Stimulated activated CD4-positive, alpha-beta T cell treated with anti-CD3 and anti-CD28 coated beads, Interleukin-1b, Interleukin-23, amount 100 ng/mL, for 24 hours (primary cell): ENCODE measurements at places on chromosomes 1 and 21.
A peak's percentile ranks its signal among the peaks of the same experiment; 100 is the strongest.

- no peak for DNase-seq
Observed at GRCh38 chr1:22875841-22876240, 96.8 kb downstream of the LACTBL1 start.

GRCh38 chr1:213070406-213070805, 19.4 kb downstream of the RPS6KC1 start:
- no peak for DNase-seq

DNA sequence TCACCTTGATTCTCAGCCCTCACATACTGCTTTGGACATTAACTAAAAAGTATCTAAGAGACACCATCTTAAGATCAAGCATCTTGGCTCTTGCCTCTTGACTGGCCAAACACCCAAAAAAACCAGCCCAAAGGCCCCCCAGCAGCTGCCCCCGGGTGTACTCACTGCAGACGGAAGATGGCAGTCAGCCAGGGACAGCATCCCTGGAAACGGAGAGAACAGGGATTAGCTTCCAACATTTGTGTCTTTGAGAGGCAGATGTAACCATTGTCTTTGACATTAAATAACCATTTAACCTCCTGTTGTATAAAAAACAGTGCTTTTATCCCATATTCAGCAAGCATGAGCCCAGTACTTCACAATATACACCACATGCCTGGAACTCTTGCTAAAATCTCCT, 11.3 kb downstream of the TMEM63A start:
- DNase-seq, result no peak

- DNase-seq, result no peak
Observed at GRCh38 chr1:116376729-116377086, 3.7 kb downstream of the ATP1A1 start.

- no peak for DNase-seq
Observed at GRCh38 chr1:2229037-2229864, 1.1 kb downstream of the SKI start.

- no peak for DNase-seq
Observed at GRCh38 chr1:165073185-165074007, 283.1 kb downstream of the LMX1A start.

DNA sequence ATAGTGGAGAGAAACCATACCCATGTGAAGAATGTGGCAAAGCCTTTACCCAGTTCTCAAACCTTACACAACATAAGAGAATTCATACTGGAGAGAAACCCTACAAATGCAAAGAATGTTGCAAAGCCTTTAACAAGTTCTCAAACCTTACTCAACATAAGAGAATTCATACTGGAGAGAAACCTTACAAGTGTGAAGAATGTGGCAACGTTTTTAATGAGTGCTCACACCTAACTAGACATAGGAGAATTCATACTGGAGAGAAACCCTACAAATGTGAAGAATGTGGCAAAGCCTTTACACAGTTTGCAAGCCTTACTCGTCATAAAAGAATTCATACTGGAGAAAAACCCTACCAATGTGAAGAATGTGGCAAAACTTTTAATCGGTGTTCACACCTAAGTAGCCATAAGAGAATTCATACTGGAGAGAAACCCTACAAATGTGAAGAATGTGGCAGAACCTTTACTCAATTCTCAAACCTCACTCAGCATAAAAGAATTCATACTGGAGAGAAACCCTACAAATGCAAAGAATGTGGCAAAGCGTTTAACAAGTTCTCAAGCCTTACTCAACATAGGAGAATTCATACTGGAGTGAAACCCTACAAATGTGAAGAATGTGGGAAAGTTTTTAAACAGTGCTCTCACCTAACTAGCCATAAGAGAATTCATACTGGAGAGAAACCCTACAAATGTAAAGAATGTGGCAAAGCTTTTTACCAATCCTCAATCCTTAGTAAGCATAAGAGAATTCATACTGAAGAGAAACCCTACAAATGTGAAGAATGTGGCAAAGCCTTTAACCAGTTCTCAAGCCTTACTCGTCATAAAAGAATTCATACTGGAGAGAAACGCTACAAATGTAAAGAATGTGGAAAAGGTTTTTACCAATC, 80.0 kb downstream of the JMJD4 start:
- DNase-seq, result no peak

- no peak for DNase-seq
Observed at GRCh38 chr1:17599954-17600300, 60.4 kb downstream of the ARHGEF10L start.

DNA sequence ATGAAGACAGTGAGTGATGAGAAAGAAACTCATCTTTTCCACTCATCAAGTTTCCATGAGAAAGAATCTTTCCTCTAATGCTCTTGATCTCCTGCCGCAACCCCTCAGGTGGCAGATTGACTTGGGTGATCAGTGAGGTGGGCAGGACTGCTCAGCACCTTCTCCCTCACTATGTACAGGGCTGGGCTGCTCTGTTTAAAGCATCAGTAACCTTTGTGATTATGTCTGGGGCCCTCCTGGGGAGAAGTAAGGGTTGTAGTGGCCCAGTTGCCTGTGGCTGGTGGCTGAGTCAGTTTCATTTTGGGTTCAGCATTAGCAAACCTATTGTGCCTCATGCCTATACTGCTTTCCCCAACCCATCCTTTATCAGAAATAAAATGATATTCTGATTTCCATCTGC, 366.0 kb downstream of the TTLL7 start:
- peak; percentile 26 for DNase-seq

GRCh38 chr1:159014851-159015250, 5.1 kb downstream of the IFI16 start:
- DNase-seq, result no peak

DNA sequence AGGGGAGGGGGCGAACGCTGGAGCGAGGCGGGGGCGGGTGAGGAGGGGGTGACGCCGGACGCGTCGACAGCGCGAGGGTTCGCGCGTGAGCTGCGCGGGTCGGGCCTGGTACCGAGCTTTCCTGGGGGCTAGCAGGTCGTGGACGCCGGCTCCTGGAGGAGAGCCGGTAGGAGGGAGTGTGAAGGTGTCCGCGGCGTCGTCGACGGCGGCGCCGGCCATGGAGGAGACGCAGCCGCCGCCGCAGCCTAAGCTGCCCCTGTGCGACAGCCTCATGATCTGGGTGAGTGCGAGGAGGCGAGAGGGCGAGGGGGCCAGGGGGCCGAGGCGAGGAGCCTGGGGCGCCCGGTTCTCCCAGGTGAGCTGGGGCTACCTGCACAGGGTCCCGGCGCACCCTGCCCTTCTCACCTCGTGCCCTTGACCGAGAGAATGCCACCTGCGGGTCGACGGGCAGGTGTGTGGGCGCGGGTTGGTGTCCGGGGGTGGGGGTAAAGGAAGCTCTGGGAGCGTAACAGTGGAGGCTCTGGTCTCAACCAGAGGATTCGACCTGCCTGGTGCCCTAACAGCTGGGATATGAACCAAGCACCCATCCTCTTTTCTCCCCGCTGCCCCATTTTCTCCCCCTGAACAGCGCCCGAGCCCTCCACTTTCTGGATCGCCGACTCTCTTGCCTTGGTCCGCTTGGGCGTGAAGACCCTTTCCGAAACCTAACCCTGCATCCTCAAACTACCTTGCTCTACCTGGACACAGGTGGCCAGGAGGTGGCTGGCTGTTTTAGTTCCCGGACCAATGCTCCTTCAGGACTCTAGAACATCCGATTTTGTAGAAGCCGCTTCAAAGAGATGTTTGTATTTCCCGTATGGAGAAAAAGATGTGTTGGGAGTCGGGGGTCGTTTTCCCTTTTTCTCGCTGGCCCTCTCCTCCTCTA, at the start of gene HOOK1:
TSS of gene HOOK1 (plus strand) at position 49 of the 925 bp plus-strand sequence. CDS start at position 218, 169 bp downstream.
- no peak for DNase-seq

DNA sequence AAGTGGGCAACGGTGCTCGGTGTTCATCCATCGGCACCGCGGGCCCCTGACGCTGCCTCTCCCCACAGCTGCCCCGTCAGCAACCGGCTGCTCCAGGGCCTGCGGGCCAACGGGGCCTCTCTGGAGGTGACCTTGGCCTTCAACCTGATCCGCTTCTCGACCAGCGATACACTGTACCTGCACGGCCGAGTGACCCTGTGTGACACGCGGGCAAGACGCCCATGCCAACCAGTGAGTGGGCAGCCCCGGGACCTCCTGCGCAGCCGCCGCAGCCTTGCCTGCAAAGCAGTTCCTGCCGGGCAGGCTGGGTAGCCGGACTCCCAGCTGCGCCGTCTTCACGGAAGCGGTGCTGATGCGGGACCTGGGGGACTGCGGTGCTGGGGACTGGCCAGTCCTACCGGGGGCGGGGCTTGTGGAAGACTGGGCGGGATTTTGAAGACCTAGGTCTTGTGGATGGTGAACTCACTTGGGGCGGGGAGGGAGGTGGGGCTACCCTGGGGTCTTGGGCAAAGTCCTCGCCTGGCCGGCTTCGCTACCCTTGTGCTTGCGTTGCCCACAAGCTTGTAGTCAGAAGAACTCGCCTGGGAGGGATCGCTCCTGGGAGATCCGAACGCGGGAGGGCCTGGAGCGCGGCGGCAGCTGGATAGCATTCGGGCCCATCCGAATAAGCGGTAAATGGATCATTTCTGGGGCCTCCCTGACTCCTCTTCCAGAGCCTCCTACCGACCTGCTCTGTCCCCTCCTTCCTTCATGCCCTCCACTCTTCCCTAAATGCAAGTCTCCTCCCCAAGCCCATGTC, 8.8 kb upstream of the CEP85 start:
- DNase-seq, result peak; percentile 45
